ENCODE measurements at places on chromosomes 2 and 18.

- DNase-seq, result no peak
Observed at GRCh38 chr18:32160547-32160946, 29.3 kb upstream of the MEP1B start.

GRCh38 chr18:70420146-70420898, 131.5 kb downstream of the SOCS6 start:
- no peak for DNase-seq

DNA sequence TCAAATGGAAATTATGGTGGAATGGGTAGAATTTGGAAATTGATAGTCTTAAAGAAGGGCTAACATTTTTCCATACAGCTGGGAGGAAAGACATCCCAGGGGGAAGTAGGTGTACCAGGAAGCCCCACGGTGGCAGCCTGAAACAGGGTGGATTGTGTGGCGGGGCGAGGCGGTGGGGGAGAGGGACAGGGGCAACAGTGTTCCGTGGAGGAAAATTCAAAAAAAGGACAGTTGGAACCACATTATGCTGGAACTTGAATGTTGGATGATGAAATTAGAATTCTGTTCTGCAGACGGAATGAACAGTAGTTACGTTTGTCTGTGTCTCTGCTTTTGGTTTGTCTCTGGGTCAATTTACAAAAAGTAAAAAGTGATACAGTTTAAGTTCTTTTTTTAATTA, 10.6 kb upstream of the CIB4 start:
- DNase-seq, result no peak

GRCh38 chr2:206163251-206163880, 3.7 kb downstream of the EEF1B2 start:
- DNase-seq, result no peak

DNA sequence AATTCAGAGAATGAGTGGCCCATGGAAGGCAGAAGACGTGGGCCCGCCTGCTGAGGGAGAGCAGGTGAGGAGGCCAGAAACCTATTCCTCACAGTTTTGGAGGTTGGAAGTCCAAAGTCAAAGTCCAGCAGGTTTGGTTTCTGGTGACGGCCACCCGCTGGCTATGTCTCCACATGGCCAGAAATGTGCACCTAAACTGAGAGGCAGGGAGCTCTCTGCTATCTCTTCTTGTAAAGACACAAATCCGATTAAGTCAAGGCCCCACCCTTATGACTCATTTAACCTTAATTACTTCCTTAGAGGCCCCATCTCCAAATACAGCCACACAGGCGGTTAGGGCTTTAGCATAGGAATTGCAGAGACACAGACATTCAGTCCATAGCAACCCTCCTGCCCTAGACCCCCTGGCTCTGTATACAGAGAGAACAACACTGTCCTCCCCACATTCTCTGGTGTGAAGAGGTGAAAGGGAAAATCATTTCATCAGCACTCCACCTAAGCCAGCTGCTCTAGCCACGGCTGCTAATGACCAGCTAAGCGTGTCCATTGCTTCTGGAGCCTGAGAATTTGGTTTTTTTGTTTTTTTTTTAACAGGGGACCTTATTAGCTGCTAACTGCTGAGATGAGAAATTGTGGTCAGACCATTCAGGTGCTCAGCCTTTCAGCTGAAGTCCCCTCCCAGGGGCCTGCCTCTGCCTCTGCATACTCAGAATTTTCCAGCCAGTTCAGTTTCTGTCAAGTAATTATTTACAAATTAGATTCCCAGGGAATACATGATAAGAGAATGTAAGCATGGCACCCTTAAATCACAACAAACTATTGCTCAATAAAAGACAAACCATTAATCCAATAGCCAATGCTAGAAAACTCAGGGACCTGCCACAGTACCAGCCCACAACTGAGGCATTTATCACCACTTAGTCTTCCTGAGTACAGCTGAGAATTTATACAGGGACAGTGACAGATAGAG, 368.7 kb upstream of the ID2 start:
- no peak for DNase-seq

DNA sequence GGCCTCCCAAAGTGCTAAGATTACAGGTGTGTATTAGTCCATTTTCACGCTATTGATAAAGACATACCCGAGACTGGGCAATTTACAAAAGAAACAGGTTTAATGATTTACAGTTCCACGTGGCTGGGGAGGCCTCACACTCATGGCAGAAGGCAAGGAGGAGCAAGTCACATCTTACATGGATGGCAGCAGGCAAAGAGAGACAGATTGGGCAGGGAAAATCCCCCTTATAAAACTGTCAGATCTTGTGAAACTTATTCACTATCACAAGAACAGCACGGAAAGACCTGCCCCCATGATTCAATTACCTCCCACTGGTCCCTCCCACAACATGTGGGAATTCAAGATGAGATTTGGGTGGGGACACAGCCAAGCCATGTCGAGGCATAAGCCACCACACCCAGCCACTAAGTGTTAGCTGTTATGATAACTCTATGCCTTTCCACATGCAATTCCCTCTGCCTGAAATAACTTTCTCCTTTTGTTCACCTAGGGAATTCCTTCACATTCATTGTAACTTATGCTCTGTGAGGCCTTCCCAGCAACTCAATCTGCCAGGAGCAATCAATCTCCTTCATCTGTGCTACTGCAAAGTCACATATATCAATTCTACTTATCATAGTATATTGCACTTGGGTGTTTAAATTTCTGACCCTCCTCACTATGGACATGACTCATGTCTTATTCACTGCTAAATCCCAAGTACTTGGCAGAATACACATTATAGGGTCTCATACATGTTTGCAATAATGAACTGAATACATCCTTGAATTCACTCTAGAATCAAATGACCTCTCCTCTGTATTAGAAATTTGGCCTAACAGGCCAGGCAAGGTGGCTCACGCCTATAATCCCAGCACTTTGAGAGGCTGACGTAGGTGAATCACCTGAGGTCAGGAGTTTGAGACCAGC, 7.4 kb downstream of the MCEE start:
- no peak for DNase-seq

GRCh38 chr18:68797871-68798270, at the start of gene CCDC102B:
CCDC102B (plus strand) TSS chr18:68798080; CDS start chr18:68836764, 38,684 bp downstream.
- no peak for DNase-seq

Measured in NCI-H2081 (cell line).